ENCODE measurements at places on chromosomes 1 and 21.

DNA sequence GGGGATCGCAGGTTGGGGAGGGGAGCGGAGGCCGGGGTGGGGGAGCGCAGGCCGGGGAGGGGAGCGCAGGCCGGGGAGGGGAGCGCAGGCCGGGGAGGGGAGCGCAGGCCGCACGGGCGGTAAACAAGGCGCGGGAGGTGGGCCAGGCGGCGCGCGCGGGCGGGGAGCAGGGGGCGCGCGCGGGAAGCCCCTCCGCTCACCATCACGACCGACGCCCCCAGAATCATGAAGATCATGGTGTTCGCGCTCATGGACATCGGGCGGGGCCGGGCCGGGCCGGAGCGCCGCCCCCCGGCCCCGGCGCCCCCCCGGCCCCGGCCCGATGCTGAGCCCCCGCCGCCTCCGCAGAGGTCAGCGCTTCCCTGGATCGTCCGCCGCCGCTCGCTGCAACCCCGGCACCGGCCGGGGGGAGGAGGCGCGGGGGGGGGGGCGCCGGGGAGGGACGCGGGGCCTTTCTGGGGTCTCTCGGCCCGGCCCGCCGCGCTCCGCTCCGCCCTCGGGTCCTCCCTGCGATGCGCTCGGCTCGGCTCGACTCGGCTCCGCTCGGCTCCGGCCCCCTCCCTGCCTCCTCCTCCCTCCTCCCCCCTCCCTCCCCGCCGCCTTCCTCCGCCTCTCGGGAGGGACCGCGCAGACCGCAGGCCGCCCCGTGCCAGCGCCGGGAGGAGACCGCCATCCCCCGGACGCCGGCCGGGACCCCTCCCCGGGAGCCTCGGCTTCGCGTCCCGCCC, at the start of gene TMEM240:
TMEM240 (minus strand) TSS at position 535 of the 728 bp plus-strand sequence; CDS start at position 257, 278 bp downstream.
- DNase-seq, result peak; percentile 39

- no peak for DNase-seq
Measured at GRCh38 chr1:160251011-160251410, 11.3 kb downstream of the DCAF8 start.

DNA sequence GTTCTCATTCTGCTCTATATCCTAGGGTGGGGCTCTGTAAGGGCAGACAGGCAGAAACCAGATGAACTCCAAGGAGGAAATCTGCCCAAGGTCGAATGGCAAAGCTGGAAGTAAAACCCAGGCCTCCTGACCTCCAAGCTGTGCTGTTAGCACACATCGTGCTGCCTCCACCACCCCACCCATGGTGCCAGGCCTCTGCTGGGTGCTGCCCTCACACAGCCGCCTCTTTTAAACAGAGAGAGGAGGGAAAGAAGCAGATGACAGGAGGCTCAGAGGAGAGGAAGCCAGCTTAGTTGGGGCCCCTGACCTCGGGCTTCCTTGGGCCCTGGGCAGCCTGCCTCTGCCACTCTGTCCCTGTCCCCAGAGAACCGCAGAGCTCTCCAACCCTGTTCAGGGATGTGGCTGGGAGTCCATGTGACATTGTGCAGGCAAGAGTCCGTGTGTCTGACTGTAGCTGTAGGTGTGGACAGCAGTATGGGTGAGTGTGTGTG, 1.1 kb downstream of the SYNC start:
- no peak for DNase-seq

DNA sequence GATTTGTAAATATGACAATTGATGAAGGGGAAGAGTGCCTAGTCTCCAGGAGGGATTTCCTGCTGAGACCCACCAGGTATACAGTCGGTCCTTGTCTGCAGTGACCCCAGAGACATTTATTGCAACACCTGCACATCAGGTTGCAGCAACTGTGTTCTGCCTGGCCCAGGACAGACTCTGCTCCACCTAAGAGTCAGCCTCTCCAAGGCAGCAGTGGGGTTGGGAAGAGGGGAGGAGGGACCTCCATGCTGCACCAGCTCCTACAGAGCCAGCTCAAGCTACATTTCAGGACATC, 120.4 kb upstream of the IRF2BP2 start:
- DNase-seq, result no peak

- DNase-seq, result no peak
Measured at GRCh38 chr1:67347688-67348472, 40.2 kb downstream of the IL12RB2 start.

- DNase-seq, result no peak
Measured at GRCh38 chr21:45048968-45049367, 25.4 kb upstream of the ADARB1 start.

DNA sequence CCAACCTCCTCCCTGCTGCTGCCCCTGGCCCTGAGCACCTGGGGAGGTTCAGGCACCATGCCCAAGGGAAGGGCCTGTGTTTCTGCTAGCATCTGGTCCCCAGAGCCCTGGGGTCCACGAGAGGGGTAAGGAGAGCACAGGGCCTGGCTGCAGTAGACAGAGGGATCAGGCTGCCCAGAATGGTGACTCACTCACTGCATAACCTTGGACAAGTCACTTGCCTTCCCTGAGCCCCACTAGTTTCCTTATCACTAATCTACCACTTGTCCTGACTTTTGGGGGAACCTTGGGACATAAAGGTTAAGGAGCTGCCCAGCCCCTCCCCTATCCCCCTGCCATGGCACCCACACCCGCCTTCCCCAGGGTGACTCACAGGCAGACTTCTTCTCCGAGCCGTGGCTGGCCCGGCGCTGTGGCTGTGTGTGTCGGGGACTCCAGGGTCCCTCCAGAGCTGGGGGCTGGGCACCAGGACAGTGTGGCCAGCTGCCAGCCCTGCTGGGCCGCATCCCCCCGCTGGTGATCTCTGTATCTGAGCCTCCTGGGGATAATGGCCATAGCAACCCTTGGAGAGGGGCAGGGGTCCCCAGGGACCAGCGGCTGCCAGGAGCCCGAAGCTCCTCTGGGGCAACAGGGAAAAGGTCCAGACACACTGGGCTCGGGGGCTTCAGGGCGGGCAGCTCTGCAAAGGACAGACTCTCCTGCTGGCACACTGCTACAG, 4.0 kb downstream of the ARHGEF19 start:
- DNase-seq, result no peak

DNA sequence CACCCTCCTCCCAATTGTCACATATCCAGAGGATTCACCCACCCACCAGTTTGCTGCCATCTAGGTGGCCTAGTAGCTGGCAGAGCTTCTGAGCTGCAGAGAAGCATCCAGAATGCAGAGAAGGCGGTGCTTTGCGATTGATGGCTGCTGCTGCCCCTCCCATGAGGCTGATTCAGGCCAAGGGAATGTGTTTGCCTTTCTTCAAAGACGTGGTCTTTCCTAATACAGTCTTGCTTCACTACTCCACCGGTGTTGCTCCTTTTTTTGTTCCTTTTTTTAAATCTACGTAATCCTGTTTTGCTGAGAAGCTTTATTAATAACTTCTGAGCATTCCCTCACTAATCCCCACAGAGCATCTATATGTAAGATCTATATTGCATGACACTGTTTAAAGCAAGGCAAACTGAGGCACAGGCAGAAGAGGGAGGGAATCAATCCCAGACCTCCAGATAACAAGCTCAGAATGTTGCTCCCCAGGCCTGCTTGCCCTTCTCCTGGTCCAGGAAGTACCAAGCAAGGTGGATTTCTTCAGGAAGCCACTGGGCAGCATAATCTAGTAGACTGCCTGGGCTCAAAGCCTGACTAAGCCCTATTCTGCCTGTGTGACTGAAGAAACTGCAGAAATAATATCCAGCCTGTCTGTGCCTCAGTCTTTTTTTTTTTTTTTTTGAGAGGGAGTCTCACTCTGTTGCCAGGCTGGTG, 275.5 kb upstream of the FMN2 start:
- DNase-seq, result peak; percentile 43

Data from skeletal muscle cell (primary cell).